ENCODE measurements at places on chromosomes 2 and 18.

DNA sequence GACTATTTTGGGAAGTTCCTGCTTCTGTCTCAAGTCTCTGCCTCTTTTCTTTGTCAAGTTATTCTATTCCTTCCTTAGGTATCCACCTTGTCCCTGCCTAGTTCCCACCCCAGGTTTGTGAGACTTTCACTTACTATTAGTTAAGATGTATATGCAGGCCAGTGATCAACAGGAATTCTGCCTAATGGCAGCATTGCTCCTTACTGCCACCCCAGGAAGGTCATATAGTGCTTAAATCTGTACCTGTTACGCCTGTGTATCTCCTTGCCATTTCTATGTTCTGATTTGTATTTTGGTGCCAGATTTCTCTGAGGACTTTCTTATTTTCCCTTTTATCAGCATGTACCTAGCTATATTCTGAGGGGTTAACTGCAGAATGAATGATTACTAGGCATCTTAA lies 746.0 kb upstream of the TMEFF2 start:
- DNase-seq = no peak

DNA sequence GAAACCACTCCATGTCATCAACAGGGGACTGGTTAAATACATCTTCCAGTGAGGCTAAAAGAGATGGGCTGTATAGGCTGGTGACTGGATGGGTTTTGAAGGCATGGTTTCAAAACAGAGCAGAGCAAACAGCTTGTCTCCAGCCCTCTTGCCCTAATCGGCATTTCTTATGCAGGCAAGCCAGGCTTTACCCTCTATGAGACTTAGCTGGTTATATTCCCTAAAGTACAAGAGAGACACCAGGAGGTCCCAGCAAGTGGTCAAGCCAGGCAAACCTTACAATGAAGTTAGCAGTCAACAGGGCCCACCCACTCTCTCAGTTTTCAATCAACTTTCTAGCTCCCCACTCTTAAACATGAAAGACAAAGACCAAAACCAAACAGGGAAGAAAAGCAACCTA lies 19.0 kb downstream of the OSBPL1A start:
- no peak for DNase-seq

GRCh38 chr18:60838677-60839076 lies 466.1 kb upstream of the MC4R start:
- no peak for DNase-seq

- DNase-seq = no peak
Measured at GRCh38 chr2:134227666-134228065, 26.2 kb upstream of the MGAT5 start.

- peak; percentile 76 for DNase-seq
Measured at GRCh38 chr2:95231723-95232122, 24.4 kb downstream of the ZNF892 start.

- no peak for DNase-seq
Measured at GRCh38 chr2:144522897-144523595, 3.1 kb upstream of the ZEB2 start.
